ENCODE measurements at places on chromosomes 5 and 9.

DNA sequence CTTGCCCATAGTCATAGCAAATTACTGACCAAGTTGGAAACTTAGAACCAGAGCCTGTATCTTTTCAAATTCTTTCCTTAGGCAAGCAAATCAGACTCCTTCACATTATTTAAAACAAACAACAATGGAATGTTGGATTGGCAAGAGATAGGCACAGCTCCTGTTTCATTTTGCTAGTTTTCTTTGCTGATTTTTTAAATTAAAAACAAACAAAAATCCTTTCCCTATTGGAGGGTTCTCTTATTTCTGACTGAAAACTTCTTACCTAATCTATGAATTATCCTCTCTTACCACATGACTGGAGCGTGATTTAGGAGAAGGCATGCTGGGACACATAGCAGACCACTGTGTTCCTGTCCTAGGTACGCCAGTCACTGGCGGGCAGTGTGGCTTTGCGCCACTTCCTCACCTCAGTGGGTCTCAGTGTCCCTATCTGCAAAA, 63.0 kb downstream of the TTC39B start:
- no peak for DNase-seq

- no peak for DNase-seq
Measured at GRCh38 chr9:8224381-8224801, 424.8 kb upstream of the DMAC1 start.

DNA sequence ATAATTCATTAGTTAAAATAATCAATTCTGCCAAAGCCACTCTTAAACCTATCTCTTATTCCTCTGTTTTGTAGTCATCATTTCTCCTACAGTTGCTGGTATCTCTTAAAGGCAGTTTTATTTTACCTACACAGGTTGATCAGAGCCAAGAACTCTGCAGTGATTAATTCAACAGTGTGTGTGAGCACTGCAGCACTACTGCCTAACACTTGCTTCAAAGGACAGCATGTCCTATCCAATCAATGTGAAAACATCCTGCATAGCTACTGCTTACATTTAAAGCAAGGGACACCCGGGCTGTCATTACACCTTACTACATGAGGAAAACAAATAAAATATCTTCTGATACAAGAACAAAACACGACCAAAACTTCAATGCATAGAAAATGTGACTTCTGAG, 45.1 kb upstream of the HK3 start:
- no peak for DNase-seq

DNA sequence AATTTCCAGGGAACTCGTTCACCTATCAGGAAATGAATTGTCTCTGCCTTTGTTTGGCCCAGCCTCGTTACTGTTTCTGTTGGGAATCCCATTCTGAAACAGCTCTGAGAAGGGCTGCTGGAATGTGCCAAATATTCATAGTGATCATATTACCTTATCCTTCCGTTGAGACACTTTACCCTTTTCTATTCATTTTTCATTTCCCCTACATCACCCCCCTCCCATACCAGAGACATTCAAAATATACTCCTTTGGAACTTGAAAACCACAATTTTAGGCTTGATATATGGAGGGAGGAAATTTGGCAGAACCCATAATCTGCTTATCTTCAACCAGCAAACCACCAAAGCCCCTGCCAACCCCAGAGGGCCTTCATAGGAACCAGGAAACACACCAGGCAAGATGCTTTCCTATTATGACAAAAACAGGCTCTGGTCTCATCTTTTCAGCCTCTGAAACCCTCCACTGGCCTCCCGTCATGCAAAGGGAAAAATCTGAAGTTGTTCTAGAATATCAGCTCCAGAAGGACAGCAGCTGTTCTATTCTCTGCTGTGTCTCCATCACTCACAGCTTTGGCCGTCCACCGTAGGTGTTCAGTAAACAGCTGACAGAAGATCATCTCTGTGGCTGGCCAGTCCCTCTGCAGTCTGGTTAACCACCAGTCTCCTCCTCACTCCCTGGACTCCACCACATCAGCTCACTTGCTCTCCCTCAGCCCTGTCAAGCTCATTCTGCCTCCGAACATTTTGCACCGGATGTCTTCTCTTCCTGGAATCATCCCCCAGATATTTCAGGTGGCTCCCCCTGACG, 217.2 kb upstream of the WWC1 start:
- DNase-seq: no peak

DNA sequence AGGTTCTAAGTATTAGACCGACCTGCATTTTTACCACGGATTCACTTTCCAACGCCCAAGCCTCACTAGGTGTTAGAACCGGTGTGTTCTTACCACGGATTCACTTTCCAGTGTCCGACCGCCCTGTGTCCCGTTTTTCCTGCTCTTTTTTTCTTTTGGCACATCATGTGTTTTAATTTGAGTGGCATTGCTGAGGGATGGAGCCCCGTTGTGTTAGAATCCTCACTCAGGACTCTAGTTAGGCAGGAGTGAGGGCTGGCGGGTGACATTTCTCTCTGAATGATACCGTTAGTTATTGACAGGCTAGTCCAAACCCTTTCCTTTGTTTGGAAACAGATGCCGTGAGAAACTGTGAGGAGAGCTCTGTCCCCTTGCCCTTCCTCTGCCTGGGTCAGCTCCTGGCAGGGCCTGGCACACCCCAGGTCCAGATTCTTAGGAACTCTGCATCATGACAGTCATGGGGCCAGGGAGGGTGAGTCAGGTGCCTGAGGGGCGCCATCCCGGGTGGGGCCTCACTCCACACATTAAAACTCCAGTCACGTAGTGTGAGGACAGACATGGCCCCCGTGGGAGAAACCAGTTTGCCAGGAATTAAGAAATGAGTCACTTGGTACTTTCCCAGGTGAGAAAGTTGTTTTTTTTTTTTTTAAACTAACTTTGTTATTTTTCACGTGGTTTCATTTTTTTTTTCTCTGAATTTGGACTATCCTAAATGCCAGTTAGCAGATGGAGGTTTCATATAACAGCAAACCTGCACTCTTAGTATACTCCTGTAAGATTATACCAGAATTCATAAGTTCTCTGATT, 15.8 kb downstream of the EXOC3 start:
- no peak for DNase-seq

DNA sequence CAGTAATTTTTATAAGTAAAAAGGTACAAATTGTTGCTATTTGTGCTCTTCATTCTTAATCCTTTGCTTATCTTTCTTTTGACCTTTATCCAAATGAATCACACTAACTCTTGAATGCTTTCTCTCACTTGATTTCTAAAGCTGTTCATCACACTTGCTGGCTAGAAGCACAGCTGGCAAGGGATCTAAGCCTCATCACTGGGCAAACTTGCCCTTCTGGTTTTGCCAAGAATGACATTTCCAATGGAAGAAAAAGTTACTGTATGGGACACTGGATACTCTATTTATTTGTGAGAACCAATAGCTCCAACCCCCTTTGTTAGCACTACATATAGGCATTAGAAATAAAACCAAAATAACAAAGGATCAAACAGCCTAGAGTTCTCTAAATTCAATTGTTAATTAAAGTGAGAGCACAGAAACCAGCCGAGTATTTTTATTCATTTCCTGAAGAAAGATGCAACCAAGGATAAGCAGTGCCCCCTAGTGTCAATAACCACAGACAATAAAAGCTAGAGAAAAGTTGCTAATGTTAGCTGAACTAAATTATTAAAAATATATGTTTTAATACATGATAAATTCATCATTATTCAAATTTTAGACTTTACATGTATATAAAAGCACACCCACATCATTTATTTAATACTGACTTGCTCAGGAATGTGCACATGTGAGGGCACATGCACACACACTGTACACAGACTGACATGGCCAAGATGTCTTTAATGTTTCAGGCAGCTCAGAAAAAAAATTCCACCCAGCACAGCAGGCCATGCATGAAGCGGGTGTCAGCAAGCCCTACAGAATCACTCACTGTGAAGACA, 59.8 kb upstream of the POU5F2 start:
- DNase-seq: peak; percentile 91

- no peak for DNase-seq
Measured at GRCh38 chr9:96411129-96411838, 6.9 kb downstream of the ZNF367 start.

DNA sequence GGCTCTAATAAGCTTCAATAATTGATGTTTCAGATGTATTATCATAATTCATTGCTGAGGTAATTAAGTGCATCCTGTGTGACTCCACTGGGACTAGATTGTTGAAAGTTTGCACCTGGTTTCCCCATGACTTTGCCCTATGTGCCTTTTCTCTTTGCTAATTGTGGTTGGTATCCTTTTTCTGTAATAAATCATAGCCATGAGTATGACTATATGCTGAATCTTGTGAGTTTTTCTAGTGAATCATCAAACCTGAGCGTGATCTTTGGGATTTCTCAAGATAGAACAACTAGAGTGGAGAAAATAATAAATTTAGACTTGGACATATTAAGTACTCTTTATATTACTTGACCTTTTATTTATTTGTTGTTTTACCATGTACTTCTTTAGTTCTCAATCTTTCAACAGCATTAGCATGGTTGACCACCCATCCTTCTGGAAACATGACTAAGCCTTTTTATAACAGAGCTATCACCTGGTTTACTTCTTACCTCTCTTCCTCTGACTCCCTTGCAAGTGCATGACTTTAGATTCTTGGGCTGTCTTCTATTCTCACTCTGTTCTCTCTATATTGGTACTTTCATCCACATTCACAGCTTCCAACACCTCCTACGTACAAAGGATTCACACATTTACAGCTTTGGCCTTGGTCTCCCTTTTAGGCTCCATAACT, 239.6 kb upstream of the TAS2R1 start:
- no peak for DNase-seq

- peak; percentile 6 for DNase-seq
Measured at GRCh38 chr5:32474209-32474854, 29.8 kb upstream of the ZFR start.

- DNase-seq: no peak
Measured at GRCh38 chr9:73260506-73260905, 108.8 kb downstream of the ANXA1 start.

- DNase-seq: no peak
Measured at GRCh38 chr5:150278916-150279315, 10.7 kb downstream of the CAMK2A start.

- DNase-seq: no peak
Measured at GRCh38 chr9:37030611-37030939, 3.5 kb downstream of the PAX5 start.

GRCh38 chr5:51521583-51521982, 138.3 kb downstream of the ISL1 start:
- no peak for DNase-seq

- no peak for DNase-seq
Measured at GRCh38 chr9:33780276-33780675, 15.1 kb upstream of the PRSS3 start.

- DNase-seq: peak; percentile 22
Measured at GRCh38 chr5:138605254-138605972, 30.2 kb upstream of the HSPA9 start.

DNA sequence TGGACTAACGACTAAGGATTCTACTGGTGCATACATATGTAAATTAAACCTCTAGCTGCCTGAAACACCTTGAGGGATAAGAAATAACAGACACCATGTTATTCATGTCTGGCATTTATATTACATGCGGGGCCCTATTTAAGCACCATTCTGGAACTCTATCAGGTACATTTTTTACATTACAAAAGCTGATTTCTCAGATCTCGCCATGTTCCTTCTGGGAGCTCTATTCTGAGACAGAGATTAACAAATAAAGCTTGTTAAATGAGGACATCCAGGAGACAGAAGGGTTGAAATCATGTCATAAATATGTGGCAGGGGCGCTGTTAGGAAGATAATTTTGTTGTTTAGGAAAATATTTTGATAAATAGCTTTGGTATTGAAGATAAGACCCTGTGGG, 93.4 kb upstream of the SLIT3 start:
- no peak for DNase-seq

- no peak for DNase-seq
Measured at GRCh38 chr5:175821790-175822211, 49.6 kb upstream of the CPLX2 start.

- no peak for DNase-seq
Measured at GRCh38 chr5:90530736-90531487, 1.5 kb upstream of the LYSMD3 start.

DNA sequence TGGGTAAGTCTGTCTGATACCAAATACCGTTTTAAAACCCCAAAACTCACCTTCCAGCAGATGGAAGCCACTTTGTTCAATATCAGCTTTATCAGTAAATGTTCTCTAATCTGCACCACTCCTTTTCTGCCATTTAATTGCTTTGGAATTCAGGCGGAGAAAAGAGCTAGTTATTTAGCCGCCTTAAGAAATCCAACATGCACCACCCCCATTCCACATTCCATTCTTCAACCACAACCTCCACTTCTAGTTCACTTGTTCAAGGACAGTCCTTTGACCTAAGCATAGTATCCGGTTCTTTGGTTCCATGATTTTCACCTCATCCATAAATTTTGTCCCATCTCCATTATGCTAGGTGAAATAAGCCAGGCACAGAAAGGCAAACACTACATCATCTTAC, 240.1 kb downstream of the DNAH5 start:
- DNase-seq: no peak

GRCh38 chr5:15704397-15704947, 204.5 kb downstream of the FBXL7 start:
- DNase-seq: no peak

Measured in NCI-H146 (cell line).